ENCODE measurements at places on chromosomes 4 and X.

- ATAC-seq, result no peak
Observed at GRCh38 chr4:76306882-76307659, 538 bp downstream of the STBD1 start.

DNA sequence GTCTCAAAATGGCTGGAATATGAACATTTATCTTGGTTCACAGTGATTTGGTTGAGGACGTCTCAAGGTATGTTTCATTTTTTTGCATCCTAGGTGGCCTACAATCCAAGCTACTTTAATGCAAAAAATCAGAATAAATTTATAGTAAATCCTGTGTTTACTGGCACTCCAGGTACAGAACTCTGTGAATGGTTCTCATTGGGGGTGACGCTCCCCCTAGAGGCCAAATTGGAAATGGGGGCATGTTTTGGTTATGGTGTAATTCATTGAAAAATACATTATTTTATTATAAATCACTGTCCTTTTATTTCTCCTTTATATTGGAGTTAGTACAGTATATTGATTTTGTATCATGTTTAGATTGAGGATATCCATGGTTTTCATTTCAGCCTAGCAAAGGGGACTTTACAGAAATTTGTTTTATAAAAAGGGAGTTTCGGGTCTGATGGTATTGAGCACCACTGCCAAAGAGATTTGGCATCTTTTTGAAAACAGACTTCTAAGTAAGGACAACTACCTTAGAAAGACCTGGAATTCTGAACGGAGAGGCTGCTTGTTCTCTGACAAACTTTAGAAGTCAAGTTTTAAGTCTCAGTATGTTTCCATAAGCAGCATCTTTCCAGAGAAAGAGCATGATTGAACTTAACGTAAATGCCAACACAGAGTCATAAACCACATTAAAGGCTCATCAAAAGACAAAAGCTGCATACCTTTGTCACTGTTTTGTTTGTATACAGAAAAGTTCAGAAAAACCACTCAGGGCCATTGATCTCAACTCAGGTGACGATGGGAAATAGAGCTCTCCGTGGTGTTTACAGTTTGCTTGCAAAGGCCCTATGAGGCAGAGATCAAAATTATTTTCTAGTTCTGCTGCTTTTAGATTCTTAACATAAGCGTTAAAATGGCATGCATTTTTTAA is 19.4 kb downstream of the MTM1 start:
- no peak for ATAC-seq

- no peak for ATAC-seq
Observed at GRCh38 chrX:33171041-33171440, 40.3 kb downstream of the DMD start.

GRCh38 chr4:152265149-152265621 is 270.7 kb downstream of the FBXW7 start:
- no peak for ATAC-seq

- ATAC-seq, result no peak
Observed at GRCh38 chr4:37470245-37470644, 215.9 kb downstream of the RELL1 start.

DNA sequence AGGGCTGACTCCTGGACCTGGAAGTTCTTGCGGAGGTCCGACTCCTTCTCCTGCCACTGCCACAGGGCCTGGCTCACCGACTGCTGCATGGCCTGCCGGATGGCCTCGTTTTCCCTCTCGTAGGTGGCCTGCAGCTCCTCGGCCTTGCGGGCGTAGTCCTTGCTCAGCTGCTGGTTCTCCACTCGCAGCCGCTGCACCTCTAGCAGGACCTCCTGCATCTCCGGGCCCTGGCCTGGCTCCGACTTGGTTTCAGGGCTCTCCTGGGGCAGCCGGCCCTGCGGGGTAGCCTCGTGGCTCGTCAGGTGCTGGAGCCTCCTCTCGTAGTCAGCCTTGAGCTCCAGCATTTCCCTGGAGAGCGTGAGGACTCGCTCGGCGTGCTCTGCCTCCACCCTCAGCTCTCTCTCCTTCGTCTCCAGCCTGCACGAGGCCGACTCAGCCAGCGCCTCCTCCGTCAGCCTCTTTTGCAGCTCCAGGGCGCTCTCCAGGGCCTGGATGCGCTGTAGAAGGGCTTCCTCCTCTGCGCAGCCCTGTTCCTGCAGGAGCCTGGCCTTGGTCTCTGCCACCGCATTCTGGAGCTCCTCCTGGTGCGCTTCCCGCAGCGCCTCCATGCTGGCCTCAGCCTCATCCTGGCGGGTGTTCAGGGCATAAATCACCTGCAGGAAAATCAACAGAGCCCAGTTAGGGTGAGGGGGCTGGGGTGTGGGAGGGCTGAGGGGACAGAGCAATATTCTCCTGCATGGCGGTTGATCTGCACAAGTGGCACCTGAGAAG is 72.2 kb downstream of the FAM184B start:
- no peak for ATAC-seq

- no peak for ATAC-seq
Observed at GRCh38 chr4:146398404-146398803, 123.3 kb downstream of the SLC10A7 start.

- ATAC-seq, result no peak
Observed at GRCh38 chr4:154039435-154040343, 250.8 kb upstream of the SFRP2 start.

DNA sequence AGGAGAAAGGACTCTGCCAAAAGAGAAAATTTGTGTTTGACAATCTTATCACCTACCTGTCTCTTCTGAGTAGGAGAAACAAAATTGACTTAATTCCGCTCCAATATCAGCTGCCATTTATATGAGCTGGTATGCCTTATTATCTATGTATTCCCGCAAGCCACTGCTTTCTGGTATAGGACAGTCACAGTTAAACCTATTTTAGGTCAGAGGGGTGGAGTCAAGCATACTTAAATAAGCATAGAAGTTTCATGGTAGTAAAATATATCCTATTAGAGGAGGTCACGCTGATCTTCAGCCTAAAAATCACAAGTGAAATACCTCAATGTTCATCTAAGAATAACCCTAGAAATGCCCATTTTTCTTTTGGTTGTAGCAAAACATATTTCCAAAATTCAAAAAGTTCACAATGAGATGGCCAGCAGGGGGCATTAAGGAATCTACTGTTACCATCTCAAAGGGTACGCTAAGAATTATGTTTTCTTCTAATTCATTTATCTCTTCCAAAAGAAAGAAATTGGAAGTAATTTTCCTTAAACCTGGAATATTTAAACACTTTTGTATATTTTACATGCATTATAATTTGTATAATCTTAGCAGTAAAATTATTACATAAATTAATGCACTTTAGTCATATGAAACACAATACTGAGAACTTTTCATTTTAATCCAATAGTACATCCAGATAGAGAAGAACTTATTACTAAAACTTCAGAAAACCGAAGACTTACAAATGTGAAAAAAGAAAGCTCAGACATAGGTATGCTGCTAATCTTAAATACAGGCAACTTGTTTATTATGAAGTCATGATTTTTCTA is 10.5 kb downstream of the PPAT start:
- no peak for ATAC-seq

DNA sequence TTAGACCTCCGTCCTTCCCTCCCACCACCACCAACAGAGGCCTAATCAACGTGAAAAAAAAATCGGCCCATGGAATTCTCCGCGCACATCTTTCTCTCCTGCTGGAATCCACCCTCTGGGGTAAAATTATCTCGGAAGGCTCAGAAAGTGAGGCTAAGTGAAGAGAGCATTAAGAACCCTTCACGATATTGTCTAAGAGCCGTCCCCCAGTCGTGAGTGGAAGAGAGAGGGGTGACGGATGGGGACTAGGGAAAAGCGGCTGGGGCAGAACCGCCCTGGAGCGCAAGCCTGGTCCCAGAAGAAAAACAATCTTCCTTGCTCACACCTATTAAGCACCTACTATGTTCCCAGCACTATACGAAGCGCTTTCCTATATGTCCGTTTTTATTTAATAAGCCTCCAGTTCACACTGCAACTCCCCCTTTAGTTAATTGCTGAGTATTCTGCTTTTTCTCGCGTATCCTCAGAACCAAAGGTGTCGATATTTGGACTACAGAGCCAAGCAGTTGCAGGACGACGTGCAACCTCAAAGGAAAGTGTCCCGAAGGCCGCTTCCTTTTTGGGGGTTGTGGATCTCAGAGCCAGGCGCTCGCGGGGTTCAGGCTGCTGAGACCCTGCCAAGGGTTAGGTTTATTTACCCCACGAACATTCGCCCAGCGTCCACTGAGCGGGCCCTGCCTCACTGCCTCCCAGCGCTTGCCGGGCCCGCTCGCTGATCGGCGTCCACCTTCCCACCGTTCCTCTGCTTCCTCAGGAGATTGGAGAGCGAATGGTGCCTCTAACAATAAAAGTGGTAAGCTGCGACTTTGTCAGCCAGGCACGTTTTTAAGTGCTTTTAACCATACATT is 889 bp downstream of the MGARP start:
- no peak for ATAC-seq

GRCh38 chrX:134480061-134480460 is 20.1 kb downstream of the HPRT1 start:
- ATAC-seq, result no peak

DNA sequence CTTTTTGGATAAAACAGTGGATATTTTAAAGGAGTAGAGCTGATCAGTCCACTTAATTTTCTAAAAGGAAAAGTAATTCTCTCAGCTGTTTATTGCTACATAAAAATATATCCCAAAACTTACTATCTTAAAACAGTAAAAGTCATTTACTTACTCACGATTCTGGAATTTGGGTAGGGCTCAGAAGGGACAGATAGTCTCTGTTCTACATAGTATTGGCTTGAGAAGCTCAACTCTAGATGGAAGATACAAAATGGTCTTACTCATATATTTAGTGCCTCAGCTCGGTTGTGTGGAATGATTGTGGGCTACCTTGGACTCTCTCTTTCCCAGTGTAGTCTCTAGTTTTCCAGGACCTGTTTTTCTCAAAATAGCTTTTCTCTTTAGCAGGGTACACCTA is 691.5 kb upstream of the POU3F4 start:
- no peak for ATAC-seq

- ATAC-seq, result no peak
Observed at GRCh38 chr4:19508442-19508841, 743.3 kb upstream of the SLIT2 start.

- ATAC-seq, result no peak
Observed at GRCh38 chr4:16192057-16192456, 34.2 kb downstream of the TAPT1 start.

GRCh38 chrX:31260351-31260750 is 188.5 kb upstream of the FTHL17 start:
- no peak for ATAC-seq

DNA sequence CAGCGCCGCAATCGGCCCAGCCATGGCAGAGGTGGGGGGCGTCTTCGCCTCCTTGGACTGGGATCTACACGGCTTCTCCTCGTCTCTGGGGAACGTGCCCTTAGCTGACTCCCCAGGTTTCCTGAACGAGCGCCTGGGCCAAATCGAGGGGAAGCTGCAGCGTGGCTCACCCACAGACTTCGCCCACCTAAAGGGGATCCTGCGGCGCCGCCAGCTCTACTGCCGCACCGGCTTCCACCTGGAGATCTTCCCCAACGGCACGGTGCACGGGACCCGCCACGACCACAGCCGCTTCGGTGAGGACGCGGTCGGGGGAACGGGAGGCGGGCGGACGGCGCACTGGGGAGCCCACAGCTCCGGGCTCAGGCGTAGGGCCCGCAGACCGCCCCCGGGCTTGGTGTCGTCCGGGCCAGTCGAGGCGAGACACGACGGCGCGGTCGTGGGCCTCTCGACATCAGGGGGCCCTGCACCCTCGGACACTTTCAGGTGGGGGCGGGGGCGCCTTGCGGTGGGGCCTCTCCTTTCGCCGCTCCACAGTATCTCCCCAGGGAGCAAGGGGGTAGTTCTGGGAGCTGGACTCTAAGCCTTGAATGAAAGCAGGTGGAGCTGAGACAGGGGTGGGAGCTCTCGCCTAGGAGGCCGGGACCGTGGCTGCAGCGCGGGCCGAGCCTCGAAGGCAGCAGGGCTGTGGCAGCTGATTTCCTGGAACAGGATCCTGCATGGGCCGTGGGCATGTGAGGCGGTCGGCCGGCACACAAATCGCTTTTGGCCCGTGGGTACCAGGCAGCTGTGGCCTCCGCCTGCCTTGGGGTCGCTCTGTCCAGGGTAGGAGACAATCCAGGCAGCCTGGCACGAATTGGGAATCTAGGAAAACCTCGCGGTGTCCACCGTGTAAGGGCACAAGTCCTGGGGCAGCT is 722 bp downstream of the FGF16 start:
- ATAC-seq, result no peak

GRCh38 chr4:107689912-107690587 is 30.0 kb downstream of the PAPSS1 start:
- ATAC-seq, result no peak

DNA sequence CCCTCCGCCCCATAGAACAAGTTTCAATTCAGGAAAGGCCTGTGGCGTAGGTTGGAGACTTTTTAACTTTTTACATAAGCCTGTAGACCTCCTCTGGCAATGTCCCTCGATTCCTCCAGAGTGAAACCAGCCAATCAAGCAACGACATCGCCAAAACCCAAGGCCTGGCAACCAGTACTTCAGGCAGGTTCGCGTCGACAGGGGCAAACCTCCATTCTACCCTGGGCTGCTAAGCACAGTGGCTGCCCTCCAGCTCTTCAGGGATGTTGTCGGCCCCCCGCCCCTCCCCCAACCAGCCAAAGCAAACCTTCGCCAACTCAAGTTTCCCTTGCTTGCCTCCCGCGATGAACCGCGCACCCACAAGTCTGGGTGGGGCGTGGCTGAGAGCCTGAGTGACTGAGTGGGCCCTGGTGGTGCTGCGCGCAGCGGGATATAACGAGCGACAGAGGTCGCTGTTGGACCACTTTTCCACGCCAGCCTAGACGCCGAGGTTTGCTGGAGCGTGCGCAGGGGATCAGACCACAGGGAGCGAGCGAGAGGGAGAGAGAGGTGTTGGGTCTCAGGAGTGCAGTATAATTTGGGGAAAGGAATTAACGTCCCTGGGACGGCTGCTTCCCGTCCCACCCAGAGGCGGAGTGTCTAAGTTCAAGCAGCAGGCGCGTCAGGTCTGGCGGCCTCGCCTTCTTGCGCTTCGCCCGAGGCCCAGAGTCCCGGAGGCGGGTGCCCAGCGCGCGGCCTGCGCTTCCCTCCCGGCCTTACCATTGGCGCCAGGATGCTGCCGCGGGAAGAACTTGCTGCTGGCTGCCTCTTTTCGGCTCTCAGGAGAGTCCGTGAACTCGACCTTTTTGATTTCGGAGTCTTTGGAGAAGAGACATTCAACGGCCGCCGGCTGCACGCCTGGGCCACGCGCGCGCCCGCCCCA is 9.0 kb upstream of the PITX2 start:
- peak; percentile 65 for ATAC-seq

- ATAC-seq, result no peak
Observed at GRCh38 chrX:56793521-56794320, 64.7 kb downstream of the NBDY start.

DNA sequence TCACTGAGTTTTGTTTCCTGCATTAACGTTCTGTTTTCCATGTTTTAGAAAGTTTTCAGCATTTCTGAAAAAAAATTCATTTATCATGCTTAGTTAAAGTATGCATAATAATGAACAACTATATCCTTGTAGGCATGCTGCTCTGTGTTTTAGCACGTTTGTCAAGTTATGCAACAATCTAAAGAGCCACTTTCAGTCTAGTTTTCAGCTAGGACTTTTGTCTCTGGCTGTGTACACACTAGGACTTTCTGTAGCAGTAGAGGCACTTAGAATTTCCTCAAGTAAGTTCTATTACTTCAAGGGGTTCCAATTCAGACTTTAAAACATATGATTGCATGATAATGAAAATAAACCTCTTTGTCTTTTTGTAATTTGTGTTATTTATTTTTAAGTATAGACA is 12.4 kb downstream of the DCAF8L1 start:
- no peak for ATAC-seq
